ENCODE measurements at places on chromosomes 1 and 21.

- DNase-seq: no peak
Measured at GRCh38 chr1:50110656-50111055, 1.9 kb downstream of the ELAVL4 start.

- no peak for DNase-seq
Measured at GRCh38 chr1:49351768-49352167, 575.1 kb upstream of the BEND5 start.

DNA sequence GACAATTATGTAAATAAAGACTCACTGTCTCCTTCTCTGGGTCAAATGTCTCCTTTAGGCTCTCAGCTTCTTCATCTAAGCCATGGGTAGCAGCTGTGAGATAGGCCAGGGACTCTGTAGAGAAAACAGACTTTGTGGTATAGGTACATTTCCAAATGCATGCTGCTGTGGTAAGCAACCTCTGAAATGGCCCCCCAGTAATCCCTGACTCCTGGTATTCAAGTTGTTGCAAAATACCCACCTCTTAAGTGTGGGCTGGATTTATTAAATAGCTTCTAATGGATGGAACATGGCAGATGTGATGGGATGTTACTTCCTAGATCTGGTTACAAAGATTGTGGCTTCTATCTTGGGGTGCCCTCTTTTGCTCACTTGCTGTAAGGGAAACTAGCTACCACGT, 11.1 kb upstream of the PEX19 start:
- no peak for DNase-seq

DNA sequence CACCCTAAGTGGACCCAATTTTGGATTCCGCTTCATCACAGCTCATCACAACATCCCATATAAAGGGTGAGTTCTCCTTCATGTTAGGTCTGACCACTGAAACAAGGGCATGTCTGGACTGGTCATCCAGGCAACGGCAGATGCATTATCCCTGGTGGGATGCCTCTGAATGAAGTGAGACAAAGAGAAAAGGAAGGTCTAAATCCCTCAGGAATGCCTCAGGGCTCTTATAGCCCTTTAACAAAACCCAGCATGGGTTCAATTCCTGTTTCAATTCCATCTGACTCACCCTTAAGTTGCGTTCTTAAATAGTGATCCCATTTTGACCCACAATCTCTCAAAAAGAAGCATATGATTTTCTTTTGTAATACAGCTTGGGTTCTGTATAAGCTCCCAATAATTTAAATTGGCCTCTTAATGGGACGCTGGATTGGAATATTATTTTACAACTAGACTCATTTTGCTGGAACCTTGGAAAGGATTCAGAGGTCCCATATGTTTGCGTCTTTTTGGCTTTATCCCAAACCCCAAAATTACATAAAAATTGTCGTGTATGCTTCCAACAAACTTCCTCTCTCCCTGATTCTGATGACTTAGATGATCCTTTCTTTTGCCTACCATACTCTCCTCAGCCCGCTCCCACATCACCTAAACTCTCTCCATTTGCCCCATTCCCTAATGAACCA, 287.4 kb upstream of the ZP4 start:
- DNase-seq: no peak

DNA sequence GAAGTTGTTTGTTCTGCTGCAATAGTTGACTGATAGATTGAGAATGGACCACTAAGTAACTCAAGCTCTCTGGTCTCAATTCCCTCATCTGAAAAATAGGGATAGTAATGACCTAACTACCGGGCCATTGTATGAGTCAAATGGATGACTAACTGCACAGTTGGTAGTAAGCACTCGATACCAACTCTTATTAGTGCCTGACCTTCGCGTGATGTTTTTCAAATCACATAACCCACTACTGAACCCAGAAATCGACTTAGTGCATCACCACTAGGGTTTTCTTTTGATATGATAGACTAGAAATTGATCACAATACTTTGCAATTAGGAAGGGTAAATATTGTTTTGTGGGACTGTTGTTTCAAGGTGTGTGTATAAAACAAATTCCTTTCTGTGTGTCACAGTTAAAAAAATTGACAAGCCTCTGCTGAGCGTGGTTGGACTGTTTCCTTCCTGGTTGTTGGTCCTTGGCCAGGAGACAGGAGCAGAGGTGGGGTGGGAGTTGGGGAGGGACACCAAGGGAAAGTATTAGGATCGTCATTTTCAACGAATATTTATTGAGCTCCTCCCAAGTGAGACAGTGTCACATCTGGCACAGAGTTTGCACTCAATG, 54.0 kb upstream of the LRP8 start:
- DNase-seq: no peak

- DNase-seq: no peak
Measured at GRCh38 chr1:924656-925560, 1.2 kb downstream of the SAMD11 start.

DNA sequence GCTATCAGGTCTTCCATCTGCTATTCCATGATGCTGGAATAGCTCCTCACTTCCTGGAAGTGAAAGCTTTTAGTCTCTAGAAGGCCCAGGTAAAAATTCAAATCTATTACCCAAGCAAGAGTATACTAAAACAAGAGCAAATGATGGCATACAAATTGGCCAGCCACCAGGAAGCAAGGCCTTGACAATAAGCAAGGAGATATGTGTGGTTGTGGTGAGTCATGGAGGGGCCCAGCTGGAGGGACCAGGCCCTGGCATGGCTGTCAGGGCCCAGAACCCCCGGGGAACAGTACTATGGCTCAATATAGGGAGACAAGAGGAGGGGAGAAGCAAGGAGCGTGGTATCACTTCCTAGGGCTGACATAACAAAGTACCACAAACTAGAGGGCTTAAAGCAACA, 358.7 kb downstream of the RRAGC start:
- DNase-seq: no peak

GRCh38 chr1:25120281-25120680, 112.0 kb downstream of the SYF2 start:
- DNase-seq: no peak

DNA sequence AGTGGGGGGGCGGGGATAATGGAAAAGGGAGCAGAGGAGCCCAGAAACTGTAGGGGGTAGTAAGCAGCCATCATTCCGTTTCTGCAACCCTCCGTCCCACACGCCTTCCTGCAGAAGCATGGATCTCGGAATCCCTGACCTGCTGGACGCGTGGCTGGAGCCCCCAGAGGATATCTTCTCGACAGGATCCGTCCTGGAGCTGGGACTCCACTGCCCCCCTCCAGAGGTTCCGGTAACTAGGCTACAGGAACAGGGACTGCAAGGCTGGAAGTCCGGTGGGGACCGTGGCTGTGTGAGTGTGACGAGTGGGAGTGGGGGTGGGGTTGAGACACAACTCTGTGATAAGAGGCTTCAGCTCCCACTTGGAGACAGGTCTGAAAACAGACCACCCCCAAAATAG, 706 bp downstream of the CREB3L4 start:
- DNase-seq: no peak

DNA sequence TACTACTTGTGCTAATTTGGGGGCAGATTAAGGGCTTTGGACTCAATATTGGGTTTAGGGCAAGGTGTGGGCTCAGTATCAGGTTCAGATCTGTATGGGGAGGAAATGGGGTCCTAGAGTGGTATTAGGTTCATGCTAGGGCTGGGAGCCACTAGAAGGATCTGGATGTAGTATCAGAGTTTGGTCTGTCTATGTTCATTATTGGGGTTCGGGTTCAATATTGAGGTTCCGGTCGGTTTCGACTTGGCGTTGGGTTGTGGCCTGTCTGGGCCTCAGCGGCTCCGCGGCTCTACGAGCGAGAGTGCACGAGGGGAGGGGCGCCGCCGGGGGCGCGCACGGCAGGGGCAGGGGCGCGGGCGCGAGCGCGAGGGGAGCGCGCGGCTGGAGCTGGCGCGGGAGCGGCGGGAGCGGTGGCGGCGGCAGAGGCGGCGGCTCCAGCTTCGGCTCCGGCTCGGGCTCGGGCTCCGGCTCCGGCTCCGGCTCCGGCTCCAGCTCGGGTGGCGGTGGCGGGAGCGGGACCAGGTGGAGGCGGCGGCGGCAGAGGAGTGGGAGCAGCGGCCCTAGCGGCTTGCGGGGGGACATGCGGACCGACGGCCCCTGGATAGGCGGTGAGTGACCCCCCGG, at the start of gene PTPRF:
TSS of gene PTPRF (plus strand) at position 401 of the 624 bp plus-strand sequence. CDS start 14,193 bp downstream, outside the sequence.
- peak; percentile 17 for DNase-seq

DNA sequence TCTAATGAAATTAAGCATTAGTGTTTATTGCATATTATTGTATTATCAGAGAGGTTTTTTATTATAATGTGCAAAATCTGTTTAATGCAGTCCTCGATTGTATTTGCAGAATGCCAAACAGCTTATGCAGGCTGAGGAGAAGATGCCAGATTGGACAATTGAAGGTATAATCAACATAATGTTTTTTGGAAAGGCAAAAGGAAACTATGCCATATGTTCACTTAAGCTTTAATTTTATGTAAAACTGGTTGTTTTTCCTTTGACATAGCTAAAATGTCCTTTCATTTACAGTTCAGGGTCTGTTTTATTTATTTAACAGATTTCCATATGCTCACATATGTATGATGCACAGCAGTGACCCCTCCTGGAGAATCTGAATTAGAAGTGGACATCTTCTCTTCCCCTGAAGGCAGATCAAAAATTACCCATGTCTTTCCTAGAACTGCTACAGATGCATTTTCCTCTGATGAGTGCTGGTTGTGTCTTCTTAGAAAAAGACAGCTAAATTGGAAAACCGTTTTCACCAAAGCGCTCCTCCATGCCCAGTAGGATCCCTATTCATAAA, 143.5 kb upstream of the USH2A start:
- no peak for DNase-seq

- no peak for DNase-seq
Measured at GRCh38 chr21:25584833-25585676, 22.2 kb downstream of the MRPL39 start.

DNA sequence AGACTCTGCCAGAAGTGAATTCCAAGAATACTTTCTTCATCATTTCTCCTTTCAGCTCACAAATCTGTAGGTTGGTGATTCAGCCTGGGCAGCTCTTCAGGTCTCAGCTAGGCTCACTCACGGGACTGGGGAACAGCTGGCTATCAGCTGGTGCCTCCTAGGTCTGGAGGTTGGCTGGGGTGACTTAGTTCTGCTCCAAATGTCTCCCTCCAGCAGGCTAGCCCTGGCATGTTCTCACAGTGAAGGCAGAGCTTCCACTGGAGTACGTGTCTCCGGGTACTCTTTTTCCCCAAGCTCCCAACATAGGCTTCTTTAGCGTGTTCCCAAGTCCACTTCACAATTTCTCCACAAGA, 12.5 kb upstream of the VAMP4 start:
- no peak for DNase-seq

DNA sequence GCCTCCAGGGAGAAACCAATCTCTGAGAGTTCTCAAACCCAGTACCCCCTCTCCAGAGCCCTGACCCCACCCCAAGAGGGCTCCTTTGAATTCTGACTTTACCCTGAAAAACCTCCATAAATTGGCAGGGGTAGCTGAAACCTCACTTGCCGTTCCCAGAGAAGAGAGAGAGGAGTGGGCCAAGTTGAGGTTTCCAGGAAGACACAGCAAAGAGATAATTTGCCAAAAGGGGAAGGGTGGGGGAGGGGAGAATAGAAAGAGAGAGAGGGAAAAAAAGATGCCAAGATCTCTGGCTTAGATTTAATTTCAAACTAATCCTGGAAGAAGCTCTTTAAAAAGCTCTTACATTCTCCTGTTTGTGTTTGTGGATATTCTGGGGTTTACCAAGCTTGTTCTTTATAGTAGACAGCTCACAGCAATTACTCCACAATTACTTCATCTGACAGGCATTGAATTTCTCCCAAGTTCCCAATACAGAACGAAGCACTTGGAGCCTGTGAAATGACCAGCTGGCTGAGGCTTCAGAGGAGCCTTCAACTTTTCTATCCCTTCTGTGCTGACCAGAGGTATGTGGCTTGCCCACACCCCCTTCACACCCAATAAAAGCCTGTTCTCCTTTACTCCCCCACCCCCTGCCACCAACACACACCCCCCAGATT, 1.1 kb upstream of the GRHL3 start:
- no peak for DNase-seq

DNA sequence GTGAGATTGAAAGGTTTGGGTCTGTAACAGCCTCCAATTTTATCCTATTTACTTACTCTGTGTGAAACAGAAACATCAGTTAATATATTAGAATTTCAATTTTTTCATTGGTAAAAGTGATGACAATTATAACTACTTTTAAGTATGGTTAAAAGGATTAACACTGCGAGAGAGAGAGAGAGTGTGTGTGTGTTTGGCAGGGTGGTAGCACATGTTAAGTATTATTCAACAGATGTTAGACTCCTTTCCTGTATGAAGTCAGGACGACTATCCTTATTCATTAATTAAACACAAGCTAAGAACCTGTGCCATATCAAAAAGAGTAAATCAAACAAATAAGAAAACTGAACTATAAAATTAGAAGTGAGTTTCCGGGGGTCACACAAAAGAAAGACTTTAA, 662.5 kb downstream of the PLPP3 start:
- DNase-seq: no peak

DNA sequence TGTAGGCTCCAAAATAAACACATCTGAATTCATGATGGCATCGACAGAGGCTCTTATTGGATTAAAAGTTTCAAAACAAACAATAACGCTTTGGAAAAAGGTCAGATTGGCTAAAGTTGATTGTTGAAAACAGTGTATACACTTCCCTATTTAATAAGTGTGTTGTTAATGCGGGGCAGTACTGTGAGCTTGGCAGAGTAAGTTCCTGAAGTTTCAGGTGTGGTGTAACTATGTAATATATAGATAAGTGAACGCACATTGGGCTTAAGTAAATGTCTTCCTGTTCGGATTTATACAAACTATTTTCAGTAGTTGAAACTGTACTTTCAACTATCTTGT, 810 bp downstream of the ZBTB37 start:
- DNase-seq: no peak

DNA sequence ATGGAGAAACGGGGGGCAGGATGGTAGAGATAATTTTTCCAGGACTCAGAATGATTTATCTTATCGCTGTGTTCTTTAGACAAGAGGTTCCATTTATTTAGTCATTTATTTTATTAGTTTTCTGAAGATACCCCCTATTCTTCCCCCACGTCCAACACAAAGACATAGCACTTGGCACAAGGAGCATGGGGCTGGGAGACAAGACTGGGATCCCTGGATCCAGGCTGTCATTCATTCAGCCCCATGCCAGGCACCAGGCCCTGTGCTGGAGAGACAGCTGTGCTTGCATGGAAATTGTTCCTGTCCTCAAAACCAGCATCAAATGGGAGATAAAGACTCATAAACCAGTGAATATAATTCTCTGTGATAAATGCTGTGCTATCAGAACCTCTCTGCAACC, 27.1 kb upstream of the PLXNA2 start:
- no peak for DNase-seq

- no peak for DNase-seq
Measured at GRCh38 chr1:56416495-56416894, 162.9 kb downstream of the PLPP3 start.

DNA sequence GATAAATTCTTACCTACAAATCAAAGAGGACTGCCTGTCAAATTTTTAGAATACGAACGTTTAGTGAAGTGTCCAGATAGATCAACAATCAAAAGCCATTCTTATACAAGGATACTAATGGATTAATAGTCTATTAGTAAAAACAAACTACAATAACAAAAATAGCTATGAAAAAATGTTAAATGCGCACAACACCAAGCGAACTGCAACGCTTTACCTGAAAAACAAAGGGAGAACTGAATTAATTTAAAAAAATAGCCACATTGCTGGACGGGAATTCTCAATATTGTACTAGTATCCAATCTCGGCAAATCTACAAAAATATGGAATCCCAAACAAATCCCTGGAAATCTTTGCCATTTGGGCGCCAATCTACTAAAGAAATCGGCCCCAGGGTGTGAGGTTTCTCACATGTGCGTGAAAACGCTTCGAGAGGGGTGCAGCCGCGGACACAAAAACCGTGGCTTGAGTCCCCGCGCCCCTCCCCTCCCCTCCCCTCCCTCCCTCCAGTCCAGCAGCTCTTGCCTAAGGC, 55.6 kb downstream of the TRAF5 start:
- no peak for DNase-seq

GRCh38 chr1:164700683-164701082, 141.7 kb downstream of the PBX1 start:
- no peak for DNase-seq

Measured in activated CD4-positive, alpha-beta T cell treated with anti-CD3 and anti-CD28 coated beads, Interleukin-2, Interleukin-4, amounts not matched to agents 100 ng/mL and 50 ng/mL, durations not matched to agents 16 hours and 8 hours (primary cell).